Kidney capillary endothelial cell (primary cell): ENCODE measurements at places on chromosomes 4 and X.

GRCh38 chrX:12360986-12361598 is 222.8 kb downstream of the FRMPD4 start:
- no peak for DNase-seq

DNA sequence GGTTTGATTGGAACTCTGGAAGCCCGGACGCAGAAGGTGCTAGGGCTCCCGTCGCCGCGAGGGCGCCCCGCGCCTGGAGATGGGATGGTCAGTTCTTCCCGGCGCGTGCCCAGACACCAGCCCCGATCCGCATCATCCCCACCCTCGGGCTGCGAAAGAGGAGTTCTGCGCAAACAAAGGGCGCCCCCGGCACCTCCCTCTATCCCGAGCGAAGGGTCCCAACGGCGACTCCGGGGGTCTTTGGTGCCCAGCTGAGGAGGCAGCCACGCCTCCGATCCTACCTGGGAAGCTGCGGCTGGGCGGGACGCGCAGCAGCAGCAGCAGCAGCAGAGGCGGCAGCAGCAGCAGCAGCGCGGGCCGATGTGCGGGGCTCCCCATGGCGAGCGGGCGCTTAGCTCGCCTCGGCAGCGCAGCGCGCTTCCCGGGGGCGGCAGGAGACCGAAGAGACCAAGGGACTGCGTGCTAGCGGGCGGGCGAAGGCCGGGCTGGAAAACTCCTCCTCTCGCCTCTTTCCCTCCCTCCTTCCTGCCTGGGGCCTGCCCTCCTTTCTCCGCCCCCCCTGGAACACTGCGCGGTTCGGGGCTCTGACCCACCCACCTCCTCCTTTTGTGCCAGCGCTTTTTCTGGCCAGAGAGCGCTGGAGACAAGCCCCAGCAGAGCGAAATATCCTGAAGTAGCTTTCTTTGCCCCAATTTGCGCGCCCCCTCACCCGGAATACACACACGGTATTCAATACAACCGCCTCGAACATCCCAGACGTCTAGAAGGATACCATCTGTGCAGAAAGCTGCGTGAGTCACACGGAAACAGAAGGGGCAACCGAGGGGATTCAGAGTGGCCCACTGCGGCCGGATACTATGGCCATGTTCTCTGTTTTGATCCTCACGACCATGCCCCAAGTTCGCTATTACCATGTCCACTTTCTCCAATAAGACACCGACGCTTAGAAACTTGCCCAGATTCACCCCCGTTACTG is at the start of gene SRPX:
Gene SRPX (minus strand): TSS at position 457 of the 976 bp plus-strand sequence. CDS start 79 bp downstream, at position 378.
- no peak for DNase-seq

DNA sequence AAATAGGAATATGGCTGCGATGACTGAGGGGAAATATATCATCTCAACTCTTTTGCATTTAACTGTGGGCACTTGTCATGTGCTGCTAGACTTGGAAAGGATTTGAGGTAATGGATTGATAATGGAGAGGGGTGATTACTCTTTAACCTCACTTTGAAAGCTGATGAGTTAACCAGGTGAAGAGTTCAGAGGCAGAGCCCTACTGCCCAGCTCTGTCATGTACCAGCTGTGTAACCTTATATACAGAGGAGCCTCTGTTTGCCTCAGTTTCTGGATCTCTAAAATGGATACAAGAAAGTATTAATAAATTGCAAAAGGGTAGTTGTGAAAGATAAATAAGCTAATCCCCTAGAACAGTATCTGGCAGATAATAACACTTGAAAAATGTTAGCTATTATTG is 51.5 kb downstream of the WDR19 start:
- no peak for DNase-seq

DNA sequence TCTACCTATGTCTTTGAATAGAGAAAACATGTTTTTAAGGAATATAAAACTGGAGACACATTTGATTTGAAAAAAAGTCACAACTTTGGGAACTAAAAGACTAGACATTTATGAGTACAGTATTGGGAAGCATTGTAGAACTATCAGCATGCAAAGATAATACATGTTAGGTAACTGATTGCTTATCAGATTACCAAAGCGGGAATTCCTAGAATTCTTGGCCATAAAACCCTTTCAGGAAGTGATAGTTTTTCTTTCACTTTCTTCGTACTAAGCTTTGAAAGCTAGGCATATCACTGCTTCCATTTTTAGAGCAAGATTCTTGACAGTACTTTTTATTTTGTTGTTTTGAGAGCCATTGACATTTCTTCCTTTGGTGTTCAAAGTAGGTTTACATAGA is 646.6 kb upstream of the PITX2 start:
- DNase-seq: no peak

DNA sequence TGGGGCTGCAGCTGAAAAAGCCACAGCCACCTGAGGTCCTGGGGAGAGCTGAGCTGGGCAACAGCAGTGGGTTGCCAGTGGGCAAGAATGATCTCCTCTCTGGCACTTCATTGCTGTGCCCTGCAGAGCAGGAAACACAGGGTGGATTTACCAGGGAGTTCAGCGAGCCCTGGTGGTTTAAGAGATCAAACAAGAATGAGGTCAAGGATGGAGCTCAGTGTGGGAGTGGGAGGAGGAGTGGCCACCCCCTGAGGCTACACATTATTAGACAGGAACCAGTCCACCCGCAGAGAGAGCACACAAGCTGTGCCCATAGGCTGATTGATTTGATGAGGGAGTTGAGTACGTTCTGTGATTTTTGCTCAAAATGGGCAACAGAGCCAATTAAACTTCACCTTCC is 47.3 kb downstream of the FRMPD3 start:
- no peak for DNase-seq

DNA sequence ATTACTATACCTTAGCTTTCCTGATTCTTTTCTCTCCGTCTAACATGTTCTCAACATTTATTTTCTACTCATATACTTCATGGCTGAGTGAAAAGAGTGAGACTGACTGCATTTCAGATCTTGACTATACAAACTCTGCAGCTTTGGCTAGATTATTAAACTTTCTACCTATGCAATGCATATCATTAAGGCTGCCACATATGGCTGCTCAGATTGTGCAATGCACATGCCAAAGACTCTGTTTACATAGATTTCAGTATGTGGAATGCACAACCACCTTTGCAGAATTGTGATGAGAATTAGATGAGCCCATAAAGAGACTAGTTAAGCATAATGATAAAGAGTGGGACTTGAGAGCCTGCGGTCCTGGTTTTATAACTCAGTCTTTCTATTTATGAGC is 196.5 kb downstream of the BMPR1B start:
- DNase-seq: no peak

DNA sequence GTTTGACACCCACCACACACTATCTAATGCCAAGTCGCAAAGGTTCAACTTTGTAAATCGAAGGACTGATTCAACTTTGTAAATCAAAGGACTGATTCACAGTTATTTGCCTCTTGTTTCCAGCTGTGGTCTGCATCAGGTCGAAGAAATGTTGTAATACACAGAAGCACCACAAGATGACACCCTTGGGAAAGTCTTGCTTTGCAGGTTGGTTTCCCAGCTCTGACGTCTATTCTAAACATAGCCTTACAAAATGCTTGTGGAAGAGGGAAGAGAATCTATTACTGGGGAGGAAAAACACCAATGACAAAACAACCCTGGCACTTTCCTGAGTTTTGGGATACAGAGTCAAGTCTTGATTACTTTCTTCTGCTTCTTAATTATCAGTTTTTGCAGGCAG is 35.3 kb downstream of the SUPT20HL1 start:
- peak; percentile 69 for DNase-seq

GRCh38 chr4:1050486-1051213 is 39.2 kb downstream of the FGFRL1 start:
- DNase-seq: no peak

GRCh38 chr4:3250956-3251690 is 2.2 kb downstream of the MSANTD1 start:
- DNase-seq: no peak

GRCh38 chr4:30866907-30867306 is 146.7 kb downstream of the PCDH7 start:
- DNase-seq: no peak

- DNase-seq: no peak
These were observed 850.9 kb downstream of the FAM133A start for GRCh38 chrX:94524867-94525266.

- DNase-seq: no peak
These were observed 62.2 kb downstream of the HAUS3 start for GRCh38 chr4:2179717-2180116.

DNA sequence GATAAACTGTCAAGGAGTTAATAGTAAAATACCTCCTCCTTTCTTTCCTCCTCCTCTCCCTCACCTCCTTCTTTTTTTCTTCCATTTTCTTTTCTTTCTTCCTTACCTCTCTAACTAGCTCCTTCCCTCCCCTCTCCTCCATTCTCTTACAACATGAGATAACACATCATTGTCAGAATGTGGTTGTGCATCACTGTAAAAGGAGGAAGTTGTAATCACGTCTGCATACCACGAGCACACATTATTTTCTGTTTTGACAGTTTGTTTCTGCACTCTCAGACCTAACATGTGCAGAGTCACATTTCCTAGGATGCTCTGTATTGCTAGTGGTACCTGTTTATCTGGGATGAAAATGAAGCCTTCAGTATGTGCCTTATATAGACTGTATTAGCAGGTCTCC is 9.1 kb downstream of the SLIT2 start:
- DNase-seq: no peak

DNA sequence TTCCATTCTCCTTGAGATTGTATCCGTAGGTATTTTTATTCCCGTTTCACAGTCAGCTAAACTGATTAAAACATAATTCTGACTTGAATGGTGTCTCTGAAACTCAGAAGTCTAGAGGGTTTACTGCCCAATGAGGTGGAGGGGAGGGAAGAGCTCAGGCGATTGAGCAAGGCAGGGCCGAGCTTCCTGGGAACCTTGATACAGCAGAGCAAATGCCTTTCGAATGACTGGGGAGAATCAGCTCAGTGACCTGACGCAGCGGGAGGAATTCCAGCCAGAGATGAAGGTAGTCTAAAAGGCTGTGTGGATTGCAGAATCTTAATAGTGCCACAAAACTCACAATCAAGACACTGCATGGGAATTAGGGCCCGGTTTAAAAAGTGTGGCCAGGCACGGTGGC is 233.6 kb downstream of the EVC2 start:
- no peak for DNase-seq

DNA sequence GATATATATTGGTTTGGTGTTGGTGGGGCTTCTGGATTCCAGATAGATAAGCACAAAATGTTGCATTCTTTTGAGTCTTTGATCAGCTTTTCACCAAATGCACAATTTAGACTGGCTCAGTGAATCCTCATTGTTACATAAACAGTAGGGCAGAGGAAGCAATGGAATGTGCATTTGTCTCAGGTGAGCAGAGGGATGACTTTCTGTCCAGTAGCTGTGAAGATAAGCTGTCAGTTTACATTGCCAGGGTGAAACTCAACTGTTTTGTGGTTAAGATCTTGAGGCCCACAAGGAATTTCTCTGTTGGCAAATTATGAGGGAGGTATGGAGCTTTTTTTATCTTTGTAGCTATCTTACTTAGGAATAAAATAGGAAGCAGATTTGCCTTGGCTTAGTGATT is 168.0 kb downstream of the GALNTL6 start:
- no peak for DNase-seq

DNA sequence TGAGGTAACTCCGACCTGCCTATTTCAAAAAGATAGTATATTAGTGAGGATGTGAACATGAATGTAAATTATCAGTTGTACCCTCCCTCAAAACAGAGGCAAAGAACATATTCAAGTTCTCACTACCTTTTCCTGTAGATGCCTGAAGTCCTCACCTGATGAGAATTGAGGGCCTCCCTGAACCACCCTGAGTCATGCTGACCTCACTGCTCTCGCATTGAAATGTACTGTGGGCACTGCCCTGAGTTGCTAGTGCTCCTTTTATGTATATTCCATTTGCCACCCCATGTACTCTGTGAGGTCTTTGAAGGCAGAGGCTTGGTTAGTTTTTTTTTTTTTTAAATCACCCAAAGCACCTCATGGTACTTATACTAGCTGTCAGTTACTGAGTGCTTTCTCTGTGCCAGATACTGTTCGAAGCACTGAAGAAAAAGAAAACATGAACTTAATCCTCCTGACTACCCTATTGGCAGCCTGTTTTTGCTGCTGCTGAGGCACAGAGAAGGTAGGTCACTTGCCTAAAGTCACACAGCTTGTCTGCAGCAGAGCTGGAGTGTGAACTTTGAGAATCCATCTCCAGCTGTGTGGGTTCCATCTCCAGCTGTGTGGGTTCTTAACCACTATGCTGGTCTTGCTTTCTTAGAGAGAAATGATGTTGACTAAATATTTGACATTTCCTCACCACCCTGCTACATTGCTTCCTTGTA is 253.1 kb upstream of the GPC4 start:
- no peak for DNase-seq

DNA sequence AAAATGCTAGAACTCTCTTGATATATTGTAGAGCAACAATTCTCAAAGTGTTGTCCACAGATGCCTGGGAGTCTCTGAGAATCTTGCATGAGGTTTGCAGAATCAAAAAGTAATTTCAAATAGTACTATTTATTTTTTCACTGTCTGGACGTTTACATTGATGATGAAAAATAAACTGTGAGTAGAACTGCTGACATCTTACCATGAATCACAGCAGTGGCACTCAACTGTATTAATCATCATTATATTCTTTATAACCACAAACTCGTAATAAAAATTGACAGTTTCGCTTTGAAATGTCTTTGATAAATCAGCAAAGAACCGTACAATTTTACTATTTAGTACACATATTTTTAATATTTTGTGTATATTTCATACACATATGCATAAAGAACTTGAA is 94.5 kb downstream of the NAF1 start:
- no peak for DNase-seq

DNA sequence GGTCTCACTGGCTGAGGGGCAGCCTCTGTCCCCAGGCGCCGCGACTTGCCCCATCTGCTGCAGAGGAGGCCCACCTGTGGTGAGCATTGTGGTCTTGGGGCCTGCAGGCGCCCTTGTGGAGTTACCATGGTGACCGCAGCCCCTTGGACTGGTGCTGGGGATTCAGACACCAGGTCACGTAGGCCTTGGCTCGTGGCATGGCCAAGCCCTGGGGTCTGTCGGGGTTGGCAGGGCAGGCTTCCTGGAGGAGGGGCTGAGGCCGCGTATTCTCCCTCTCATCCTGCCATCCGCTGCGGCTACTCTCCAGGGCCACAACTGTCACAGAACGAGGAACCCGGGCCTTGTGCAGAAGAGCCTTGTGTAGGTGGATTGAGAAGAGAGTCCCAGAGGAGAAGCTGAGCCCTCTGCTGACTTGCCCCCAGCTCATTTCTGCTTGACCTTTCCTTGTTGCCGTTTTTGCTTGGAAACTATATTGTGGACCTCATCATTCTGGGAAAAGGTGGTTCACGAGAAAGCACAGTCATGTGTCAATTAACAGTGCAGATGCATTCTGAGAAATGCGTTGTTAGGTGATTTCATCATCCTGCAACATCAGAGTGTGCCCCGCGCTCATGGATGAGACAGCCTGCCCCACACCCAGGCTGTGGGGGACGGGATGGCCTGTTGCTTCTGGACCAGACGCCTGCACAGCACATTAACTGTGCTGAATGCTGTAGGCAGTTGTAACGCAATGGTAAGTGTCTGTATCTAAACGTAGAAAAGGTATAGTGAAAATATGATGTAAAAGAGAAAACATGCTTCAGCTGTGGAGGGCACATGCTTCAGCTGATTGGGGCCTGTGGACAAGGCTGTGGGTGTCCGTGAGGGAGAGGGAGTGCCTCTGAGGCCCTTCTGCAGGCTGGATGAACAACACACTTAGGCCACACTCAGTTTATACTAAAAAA is 38.5 kb downstream of the TRMT44 start:
- no peak for DNase-seq

GRCh38 chr4:10656988-10657387 is 27.6 kb downstream of the CLNK start:
- DNase-seq: no peak
